Activated CD8-positive, alpha-beta memory T cell treated with anti-CD3 and anti-CD28 coated beads, Interleukin-2, amount 10 ng/mL, durations not matched to agents 7 days and 5 days (primary cell): ENCODE measurements at places on chromosomes 16 and 17. TPM values are rescaled to one million over a fixed set of nuclear protein-coding genes. Genes with fewer than 3 reads are reported as not detected.

GRCh38 chr17:34728771-34729310 is 149.5 kb downstream of the TMEM132E start:
- DNase-seq: no peak

CLEC10A gene
- total RNA-seq: not detected

BCO1 gene
- total RNA-seq: not detected

GRCh38 chr17:48701864-48702532 is 20.3 kb downstream of the PRAC1 start:
- no peak for DNase-seq

DNA sequence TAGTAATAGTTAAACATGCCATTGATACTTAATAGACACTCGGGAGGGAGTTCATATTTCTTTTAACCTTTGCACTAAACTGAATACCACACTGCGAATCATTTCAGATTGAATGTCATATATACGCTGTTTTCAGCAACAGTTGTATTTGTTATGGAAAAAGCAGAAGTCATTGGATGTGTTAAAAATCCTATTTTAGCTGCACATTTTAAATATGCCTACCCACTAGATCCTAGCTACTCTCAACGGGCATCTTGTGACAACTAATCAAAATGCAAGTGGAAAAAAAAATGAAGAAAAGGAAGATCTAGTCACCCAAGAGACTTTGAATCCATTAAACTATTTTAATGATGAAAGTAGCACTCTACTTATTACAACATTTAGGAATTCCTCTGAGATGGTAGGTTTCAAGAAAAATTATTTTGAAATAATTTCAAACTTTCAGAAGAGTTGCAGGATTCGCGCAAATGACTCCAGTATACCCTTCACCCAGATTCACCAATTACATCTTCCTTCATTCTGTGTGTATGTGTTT is 51.4 kb upstream of the MNT start:
- no peak for DNase-seq

DNA sequence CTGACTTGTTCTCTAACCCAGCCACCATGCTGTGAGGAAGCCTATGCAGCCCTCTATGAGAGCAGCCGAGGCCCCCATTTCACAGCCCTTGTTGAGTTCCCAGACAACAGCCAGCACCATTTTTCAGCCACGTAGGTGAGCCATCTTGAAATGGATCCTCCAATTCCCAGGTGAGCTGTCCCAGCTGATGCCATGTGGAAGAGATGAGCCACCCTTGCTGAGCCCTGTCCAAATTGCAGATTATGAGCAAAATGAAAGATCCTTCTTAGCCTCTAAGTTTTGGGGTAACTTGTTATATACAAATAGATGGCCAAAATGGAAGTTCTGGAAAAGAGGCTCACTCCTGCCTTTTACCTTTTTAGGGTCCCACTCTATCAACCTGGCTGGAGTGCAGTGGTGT is 25.7 kb upstream of the TIMP2 start:
- no peak for DNase-seq

HIGD1B gene
- total RNA-seq: not detected

DNA sequence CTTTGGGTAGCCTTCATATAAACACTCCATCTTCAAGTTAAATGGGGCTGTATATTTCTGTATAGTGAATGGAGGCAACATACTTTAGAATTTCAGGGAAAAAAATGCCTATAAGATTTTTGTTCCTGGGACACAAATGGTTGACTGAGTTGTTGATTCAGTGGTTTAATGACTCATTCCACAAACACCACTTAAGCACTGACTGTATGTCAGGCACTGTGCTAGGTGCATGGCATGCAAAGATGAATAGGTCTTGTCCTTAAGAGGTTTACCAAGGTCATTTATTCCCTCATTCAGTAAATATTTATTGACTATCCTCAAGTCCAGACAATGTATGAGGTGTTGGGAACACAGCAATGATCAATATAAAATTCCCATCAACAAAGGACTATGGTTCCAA is 417.1 kb downstream of the CA10 start:
- DNase-seq: no peak

DNA sequence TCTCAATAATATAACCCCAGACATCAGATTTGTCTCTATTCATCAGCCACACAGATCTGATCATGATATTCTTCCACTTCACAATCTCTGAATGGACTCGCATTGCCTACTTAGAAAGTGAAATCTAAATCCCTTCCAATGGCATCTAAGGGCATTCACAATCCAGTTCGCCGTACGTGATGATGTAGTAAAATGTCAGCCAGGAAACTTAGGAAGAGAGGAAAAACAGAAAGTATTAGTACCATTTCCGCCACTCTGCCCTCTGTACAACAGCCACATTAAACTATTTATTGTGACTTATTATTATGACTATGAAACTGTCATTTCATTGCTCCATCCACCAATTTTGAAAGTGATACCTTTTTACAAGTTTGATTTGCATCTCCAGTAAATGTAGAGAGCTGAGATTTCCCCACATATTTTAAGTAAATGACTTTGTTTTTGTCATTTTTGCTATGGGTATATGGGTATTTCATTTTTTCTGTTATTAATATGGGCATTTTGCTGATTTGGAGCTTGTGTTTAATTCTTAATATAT is 69.4 kb upstream of the SMIM36 start:
- DNase-seq: no peak
